ENCODE measurements at places on chromosomes 2 and 18. TPM values are rescaled to one million over a fixed set of nuclear protein-coding genes. Genes with fewer than 3 reads are reported as not detected.

DNA sequence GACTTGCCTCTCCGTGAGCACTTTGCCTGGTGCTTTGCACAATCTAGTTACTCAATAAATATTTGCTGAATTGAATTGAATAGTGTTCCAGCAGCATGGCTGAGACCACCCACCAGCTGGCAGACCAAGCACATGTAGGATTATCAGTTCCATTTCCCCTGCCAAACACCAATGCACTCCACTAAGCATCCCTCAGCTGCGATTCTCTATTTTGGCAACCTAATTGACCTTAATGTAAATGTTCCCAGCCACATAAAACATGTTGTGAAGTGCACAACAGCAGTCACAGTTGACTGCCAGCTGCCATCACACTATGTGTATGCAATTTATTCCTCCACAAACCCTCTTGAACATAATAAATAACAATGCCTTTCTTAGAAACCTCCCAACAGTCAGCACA lies 1879.4 kb upstream of the PIK3C3 start:
- H3K36me3 ChIP-seq: no peaks in the 10 kb centered on the region
- H3K4me1 ChIP-seq: no peaks in the 10 kb centered on the region
- no peak for DNase-seq
- no peak overlapping the region for H3K4me3 ChIP-seq
- no peak overlapping the region for H3K27ac ChIP-seq

Gene TLX2
- total RNA-seq: 0.45 TPM

DNA sequence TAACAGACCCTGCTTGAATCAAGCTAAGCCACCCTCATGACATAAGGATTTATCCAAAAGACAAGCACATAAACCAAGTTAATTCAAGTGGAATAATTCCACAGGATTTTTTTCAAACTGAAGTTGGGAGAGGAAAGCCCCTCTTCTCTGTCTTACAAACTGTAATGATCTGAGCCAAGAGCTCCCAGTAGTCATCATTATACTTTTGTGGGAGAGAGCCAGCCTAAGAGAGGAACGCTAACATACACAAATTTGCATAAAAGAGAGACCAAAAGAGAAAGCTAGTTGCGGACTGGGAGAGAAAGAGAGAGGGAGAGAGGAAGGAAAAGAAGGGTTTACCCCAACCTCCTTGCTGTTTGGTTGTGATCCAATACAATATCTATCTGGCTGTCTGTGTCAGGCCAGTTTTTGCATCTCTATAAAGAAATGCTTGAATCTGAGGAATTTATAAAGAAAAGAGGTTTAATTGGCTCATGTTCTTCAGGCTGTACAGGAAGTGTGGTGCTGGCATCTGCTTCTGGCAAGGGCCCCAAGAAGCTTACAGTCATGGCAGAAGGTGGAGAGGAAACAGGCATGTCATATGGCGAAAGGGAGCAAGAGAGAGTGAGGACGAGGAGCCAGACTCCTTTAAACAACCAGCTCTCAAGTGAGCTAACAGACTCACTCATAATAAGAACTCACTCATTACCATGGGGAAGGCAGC lies 20.8 kb upstream of the PUM2 start:
- no peaks in the 10 kb centered on the region for H3K4me1 ChIP-seq
- H3K4me3 ChIP-seq: no peak overlapping the region
- no peak for DNase-seq

Gene LAPTM4A
- total RNA-seq: 60.6 TPM

DNA sequence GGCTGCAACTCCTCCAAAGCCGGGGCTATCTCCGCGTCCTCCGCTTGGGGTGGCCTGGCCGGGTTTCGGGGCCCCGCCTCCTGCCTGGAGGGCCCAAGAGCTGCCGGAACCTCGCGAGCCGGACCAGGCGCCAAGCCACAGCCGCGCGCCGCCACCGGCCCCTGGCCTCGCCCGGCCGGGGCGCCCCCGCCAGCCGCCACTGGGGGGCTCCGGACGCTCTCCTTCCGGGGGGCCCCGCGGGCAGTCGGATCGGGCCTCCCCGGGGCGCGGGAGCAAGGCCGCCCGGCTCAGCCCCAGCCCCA lies 17.4 kb upstream of the HAAO start:
- DNase-seq: peak; percentile 87
- peak overlapping the region; percentile 84 for H3K27ac ChIP-seq
- no peaks in the 10 kb centered on the region for H3K36me3 ChIP-seq
- H3K4me3 ChIP-seq: peak overlapping the region; percentile 41
- no peaks in the 10 kb centered on the region for H3K27me3 ChIP-seq

- no peaks in the 10 kb centered on the region for H3K27me3 ChIP-seq
- H3K4me1 ChIP-seq: no peaks in the 10 kb centered on the region
Measured at GRCh38 chr18:51498085-51498855, 300.8 kb upstream of the MEX3C start.

DNA sequence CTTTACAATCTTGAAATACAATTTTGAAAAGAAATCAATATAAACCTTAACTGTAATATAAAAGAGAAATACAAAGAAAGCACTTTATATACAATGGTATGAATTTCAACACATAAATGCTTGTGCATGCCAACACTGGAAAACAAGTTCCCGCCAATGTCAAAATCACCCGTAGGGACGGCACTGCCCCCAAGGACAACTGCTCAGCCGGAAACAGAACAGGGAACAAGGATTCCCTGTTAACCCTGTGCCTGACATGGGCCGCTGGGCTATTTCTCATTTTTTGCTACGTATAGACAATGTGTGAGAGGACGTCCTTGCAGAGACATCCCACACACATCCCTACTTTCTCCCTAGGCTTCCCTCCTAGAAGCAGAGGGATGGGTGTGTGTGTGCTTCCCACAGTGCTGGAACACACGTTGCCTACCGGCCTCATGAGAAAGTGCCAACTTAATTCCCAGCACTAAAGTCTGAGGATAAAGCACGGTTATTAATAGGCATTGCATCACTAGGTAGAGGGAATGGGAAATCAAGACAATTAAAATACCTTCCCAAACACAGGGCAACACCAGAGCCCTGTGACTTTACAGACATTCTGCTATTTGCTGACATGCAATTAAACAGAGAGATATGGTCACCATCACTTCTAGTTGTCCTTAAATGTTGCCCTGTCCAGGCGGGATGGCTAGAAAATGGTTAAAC lies 14.4 kb downstream of the AFG3L2 start:
- no peak overlapping the region for H3K27ac ChIP-seq
- H3K4me1 ChIP-seq: no peaks in the 10 kb centered on the region
- H3K27me3 ChIP-seq: no peaks in the 10 kb centered on the region
- no peak overlapping the region for H3K4me3 ChIP-seq
- DNase-seq: no peak
- H3K36me3 ChIP-seq: peaks cover 77% of the 10 kb centered on the region

DNA sequence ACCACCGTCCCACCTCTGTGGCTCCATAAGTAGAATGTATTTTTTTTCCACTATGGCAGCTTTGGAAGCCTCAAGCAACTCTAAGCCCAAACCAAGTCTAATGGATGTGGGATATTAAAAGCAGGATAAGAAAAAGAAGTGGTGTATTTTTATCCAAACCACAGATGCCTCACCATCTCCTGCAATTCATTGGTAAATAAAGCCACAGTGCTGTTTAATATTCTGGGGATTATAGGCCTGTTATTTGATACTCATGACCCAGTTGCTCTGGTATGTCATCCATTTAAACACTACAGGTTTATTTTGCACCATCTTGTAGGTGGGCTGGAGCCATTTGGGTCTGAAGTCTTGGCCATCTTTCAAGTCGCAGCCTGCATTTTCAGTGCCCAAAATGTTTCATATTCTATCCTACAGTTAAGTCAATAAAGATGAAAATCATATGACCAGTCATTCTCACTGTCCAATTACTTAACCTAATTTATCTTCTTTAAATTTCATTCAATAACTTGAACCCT lies 279.5 kb upstream of the EPHA4 start:
- no peak overlapping the region for H3K27ac ChIP-seq
- no peak for DNase-seq
- H3K27me3 ChIP-seq: no peaks in the 10 kb centered on the region

- no peak overlapping the region for H3K4me3 ChIP-seq
- peaks cover 2% of the 10 kb centered on the region for H3K27me3 ChIP-seq
- H3K4me1 ChIP-seq: no peaks in the 10 kb centered on the region
- DNase-seq: no peak
- no peaks in the 10 kb centered on the region for H3K36me3 ChIP-seq
Measured at GRCh38 chr2:127012215-127012614, 94.7 kb downstream of the BIN1 start.

DNA sequence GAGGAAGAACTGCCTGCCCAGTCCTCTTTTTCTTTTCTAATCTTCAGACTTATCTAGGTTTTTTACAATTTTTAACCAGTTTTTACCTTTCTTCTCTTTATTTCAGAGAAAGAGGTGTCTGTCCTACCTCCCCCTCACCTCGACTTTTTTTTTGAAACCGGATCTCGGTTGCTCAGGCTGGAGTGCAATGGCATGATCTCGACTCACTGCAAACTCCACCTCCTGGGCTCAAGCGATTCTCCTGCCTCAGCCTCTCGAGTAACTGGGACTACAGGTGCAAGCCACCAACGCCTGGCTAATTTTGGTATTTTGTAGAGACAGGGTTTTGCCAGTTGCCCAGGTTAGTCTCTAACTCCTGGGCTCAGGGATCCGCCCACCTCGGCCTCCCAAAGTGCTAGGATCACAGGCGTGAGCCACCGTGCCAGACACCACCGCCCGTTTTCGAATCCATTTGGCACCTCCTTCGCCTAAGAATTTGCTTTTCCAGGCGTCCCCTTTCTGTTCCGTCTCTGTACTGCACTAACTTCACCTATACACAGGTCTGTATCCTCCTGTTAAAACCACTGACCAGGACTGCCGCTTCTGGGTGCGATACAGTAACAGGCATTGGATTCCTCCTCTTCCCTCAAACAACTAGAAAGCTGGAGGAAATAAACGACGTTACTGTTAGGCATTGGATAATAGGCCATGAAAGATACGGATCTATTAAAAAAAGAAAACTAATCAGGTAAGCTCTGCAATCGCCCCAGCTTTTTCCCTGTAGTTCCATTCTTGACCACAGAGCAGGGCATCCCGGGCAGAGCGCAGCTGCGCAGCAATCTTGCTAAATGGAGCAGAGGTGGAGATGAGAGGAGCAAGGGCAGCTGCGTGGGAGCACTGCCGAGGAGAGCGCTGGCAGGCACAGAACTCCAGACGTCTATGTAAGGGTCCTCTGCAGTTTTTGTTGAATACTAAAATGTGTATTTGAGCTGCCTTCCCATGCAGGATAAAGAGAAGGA lies 69.9 kb downstream of the ZC3H6 start:
- no peak overlapping the region for H3K4me3 ChIP-seq
- no peaks in the 10 kb centered on the region for H3K4me1 ChIP-seq
- DNase-seq: no peak
- no peaks in the 10 kb centered on the region for H3K27me3 ChIP-seq

GRCh38 chr2:181318504-181319280 lies 138.5 kb upstream of the ITGA4 start:
- H3K4me1 ChIP-seq: no peaks in the 10 kb centered on the region
- H3K36me3 ChIP-seq: no peaks in the 10 kb centered on the region
- no peak overlapping the region for H3K4me3 ChIP-seq
- H3K27ac ChIP-seq: no peak overlapping the region
- no peak for DNase-seq

DNA sequence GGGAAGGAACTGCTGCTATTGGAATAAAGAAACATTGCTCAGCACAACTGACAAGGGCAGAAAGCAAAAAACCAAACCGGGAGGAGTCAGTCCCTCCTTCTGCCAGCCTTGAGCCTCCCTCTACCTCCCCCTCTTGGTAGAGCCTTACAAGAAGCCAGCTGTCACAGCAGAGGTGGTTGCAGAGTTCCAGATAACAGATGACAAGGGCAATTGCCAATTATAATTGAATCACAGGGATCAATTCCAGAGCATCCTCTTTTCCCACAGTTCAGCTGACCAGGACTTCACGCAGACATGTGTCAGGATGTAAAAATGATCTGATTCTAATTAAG lies 548.2 kb upstream of the LRRTM1 start:
- no peak overlapping the region for H3K4me3 ChIP-seq
- H3K36me3 ChIP-seq: no peaks in the 10 kb centered on the region
- DNase-seq: no peak
- no peaks in the 10 kb centered on the region for H3K4me1 ChIP-seq

DNA sequence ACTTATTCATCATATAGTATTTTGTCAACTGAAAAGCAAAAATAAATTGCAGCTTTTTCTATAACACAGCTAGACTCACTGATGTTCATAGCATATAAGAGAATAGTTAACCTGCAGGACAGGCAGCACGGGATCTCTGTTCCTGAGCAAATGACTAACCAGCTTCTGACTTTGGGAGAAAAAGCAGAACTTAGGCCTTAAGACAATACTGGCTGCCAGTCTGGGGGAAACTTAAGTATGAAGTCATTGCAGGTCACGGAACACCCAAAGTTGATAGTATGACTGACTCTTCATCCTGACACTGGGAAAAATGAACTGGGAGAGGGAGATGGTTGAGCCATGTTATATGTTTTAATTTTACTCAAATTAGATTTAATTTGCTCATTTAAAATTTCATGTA lies 113.0 kb downstream of the DPP4 start:
- H3K27ac ChIP-seq: no peak overlapping the region
- DNase-seq: no peak
- H3K4me1 ChIP-seq: peaks cover 8% of the 10 kb centered on the region

Gene SERPINB3
- not detected for total RNA-seq

DNA sequence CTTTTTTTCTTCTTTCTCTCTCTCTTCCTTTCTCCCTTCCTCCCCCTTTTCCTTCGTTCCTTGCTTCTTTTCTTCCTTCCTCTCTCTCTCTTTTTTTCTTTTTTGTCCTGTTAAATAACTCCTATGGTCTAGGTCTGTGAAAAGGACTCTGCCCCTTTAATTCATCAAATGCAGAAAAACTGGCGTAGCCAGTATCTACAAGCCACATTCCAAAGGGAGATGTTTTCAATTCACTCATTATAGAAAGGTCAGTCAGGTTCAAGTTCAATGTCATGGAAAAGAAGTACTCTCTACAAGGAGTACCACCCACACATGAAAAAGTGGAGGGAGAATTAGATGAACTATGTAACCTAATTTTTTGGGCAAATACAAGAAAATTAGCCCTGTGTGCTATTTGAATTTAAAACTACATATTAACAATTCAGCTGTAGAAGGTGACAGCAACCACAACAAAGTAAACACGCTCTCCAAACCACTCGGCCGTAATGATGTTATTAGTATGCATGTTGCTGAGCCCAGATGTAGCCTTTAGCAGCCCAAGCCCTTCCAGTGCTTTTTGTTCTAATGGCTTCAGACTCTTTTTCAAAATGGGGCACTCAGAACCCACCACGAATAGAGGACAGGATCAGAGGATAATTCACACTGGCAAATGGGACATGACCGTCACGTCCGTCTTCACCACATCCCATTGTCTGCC lies 735.4 kb upstream of the FANCL start:
- H3K4me3 ChIP-seq: no peak overlapping the region
- DNase-seq: no peak
- H3K36me3 ChIP-seq: no peaks in the 10 kb centered on the region
- H3K27ac ChIP-seq: no peak overlapping the region

- no peak for DNase-seq
- no peak overlapping the region for H3K4me3 ChIP-seq
- peaks cover 2% of the 10 kb centered on the region for H3K27me3 ChIP-seq
Measured at GRCh38 chr2:35938838-35939237, 416.7 kb upstream of the CRIM1 start.

GRCh38 chr2:30663321-30663720 lies 143.9 kb downstream of the CAPN13 start:
- H3K27me3 ChIP-seq: no peaks in the 10 kb centered on the region
- no peak overlapping the region for H3K4me3 ChIP-seq
- no peaks in the 10 kb centered on the region for H3K4me1 ChIP-seq
- H3K36me3 ChIP-seq: no peaks in the 10 kb centered on the region
- H3K27ac ChIP-seq: no peak overlapping the region
- DNase-seq: no peak

Measured in natural killer cell (primary cell).